ENCODE measurements at places on chromosomes 16 and 17. TPM values are rescaled to one million over a fixed set of nuclear protein-coding genes. Genes with fewer than 3 reads are reported as not detected.

DNA sequence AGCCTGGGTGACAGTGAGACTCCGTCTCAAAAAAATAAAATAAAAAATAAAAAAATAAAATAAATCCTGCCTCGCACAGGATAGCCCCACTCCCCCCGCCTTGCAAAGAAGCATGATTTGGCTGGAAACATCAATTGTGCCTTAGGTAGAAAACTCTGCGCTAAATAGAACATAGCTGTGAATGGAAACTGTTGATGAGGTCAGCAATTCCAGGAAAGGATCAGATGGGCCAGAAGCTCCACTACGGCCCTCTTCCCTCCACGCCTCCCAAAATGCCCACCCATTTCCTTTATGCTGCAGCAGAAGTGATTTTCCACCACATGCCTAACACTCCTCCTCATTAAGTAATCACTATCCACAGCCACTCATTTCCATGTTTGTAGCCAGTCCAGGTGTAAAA, 473.4 kb downstream of the XYLT1 start:
- no peak for DNase-seq

DNA sequence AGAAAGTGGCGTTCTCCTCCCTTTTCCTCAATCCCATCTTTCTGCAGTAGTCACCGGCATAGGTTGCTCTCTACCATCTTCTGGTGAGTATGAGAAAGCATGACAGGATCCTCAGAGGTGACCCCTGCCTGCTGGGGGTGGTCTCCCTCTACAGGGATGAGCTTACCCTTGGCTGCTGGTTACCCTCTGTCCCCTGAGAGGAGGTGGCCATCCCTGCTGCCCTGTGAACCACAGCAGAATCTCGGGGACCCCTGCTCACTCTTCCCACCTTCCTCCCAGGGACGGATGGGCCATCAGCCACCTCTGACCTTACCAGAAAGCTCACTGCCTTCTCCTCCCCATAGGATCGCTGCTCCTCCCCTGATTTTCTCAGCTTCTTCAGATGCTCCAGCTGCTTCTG, 7.8 kb downstream of the MEFV start:
- DNase-seq: no peak

GRCh38 chr16:73255031-73255430, 207.1 kb upstream of the ZFHX3 start:
- DNase-seq: no peak

DNA sequence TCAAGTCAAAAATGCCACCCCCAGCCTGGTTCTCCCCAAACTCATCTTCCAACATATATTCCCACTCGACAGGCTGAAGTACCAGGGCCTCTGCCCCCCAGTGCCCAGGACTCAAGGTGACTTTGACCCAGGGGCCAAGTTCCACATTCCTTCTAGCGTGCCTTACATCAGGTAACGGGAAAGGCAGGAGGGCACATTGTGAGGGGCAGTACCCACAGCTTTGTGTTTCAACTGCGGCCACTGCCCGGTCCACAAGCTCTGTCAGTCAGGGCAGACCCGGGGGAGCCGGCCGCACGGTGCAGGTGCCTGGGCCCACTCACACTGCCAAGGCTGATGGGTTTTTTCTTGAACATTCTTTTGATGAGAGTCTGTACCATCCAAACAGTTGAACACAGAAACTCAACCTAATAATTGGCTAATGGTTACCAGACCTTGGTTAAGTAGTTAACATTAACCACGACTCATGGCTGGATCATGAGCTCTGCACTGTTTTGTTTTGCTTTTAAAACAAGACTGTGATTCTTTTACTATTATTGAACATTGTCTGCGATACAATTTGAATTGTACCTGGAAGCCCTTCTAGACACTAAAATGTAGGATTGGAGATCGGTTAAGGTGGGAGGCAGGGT, 17.6 kb downstream of the ACE start:
- DNase-seq: no peak

DNA sequence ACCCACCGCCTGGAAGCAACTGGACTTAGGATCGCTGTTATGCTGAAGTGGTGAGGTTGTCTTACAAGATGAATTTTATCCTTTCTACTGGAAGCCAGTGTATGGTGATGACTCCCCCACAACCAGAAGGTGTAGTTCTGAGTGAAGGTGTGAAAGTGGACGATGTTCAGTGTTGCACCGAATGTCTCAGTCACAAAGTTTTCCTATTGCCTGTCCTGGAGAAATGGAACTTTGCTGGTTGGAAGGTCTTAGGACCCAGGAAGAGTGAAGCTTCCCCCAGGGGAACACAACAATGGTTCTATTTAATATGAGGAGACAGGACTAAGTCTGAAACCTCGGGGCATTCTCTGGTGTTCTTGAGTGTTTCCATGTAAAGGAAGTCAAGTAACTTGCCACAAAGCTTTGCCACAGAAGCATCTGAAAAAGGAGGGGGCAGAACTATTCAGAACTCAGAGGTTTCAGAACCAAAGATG, 44.2 kb downstream of the USP22 start:
- DNase-seq: no peak

DNA sequence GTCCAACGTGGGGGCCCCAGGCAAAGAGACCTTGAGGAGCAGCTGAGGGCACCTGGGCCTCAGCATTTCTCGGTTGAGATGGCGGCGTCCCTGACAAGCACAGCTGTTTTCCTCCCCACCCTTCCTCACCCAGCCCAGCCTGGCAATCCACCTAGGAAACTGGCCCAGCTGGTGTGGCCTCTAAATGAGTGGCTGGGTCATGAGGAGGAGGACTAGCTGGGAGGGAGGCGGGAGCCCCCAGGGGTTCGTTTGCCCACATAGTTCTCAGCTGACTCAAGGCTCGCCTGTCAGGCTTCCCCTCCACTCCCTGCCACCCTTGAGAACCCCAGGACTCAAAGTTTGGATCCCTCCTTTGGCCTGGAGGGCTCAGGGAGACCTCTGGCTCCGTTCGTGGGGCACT, 5.9 kb downstream of the RNF222 start:
- DNase-seq: no peak

DNA sequence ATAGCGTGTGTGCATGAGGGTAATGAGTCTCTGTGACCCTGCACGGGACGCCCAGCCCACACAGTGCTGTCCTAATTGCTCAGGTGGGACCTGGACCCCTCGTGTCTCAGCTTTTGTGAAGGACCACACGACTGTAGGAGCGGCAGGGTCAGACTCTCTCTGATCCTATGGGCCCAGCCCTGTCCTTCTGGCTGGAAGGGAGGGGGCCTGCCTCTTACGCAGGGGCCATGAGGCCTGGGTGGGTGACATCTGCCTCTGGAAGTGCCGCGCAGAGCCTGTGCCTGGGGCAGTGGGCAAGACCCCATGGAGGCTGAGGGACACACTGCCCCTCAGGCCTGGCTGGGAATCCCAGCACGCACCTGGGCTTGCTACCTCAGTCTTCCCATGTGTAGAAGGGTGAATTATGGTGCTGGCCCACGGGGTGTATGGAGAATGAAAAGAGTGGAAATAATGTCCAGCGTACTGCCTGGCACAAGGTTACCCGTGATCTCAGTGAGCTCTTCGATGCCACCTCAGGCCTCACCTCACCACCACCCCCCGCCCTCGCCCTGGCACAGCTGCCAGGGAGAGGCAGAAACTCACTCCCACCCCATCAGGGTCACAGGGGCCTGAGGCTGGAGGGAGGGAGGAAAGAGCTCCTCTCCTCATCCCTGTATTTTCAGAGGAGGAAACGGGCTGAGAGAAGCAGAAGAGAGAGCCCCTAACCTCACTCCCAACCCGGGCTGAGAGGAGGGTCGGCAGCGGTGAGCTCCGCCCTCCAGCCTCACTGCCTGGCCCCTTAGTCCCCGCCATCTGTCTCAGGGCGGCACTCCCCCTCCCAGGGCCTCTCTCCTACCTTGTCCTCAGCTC, 27.1 kb upstream of the DBNDD1 start:
- DNase-seq: peak; percentile 45

DNA sequence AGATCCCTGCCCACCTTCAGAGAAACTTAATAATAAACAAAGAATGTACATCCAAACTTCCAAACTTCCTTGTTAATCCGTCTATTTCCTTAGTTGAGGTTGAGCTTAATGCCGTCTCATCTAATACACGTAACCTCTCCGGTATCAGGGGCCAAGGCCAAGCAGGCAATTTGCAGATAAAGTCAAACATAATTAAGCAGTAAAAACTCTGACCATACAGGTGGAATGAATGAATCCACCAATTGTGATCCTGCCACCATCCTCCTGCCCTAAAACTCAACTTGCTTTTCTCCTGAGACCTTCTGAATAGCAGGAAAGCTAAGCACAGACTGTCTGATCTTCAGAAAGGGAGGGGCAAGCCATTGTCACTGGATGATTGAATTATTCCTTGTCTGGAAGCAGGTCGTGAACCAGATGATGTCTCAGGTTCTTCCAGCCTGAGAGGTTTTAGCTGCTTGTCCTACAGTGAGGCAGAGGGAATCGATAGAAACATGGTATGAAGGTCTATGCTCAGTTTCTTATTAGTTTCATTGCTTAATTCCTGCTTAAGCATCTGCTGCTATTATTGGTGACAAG, 1111.8 kb upstream of the EEF2KMT start:
- DNase-seq: no peak

GRCh38 chr16:86834451-86835035, 256.2 kb downstream of the FOXL1 start:
- no peak for DNase-seq

DNA sequence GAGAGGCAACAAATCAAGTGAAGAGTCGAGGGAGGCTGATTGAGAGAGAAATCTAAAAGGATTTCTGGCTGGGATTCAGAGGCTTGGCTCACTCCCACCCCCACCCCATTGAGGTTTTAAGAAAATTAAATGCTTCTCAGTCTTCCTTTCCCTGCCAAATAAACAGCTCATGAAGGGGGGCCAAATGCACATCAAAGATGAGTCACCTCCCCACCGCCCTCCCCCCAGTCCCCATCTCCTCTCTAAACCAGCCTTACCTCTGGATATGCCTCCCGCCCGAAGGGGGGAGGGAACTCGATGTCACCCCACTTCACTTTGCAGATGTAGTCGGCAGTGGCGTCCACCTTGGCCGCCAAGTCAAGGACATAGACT, 11.6 kb downstream of the ACLY start:
- DNase-seq: peak; percentile 14

GRCh38 chr16:73052576-73052975, 4.6 kb upstream of the ZFHX3 start:
- DNase-seq: no peak

DNA sequence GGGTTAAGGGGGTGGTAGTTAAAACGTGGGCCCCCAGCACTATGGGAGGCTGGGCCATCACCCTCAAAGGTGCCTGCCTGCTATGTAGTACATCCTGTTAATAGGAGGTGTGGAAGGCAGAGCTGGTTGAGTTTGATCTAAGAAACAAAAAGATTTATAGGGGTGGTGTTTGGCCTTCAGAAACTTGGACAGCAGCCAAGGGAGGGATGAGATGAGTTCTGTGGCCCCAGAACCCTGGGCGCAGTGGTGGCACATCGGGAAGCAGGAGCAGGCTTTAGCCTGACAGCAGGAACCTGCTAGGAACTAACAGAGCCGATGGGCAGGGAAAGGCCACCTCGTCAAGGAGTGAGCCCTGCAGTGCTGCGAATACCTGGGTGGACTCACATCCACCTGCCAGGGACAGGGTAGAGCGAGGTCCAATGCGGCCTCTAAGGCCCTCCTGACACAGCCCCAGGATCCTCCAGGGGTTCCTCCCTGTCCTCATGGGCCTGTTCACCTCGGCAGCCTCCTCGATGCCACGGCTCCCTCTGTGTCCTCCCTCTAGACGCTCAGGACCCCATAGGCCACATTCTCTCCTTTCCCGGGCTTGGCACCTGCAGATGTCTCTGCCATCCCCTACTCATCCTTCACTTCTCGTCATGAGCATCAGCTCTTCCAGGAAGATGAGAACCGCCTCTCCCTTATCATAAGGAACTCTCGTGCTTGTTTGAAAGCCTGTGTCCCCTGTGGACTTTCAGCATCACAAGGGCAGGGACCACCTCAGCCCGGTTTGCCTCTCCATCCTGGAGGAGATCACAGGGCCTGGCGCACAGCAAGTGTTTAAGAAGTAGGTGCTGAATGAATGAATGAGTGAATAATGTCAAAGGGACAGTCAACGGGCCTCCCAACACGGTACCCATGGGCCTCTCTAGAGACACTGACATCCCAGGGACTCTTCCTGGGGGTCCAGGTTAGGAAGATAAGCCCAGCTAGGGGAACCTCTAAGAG, 103.5 kb upstream of the TNRC6C start:
- DNase-seq: no peak

DNA sequence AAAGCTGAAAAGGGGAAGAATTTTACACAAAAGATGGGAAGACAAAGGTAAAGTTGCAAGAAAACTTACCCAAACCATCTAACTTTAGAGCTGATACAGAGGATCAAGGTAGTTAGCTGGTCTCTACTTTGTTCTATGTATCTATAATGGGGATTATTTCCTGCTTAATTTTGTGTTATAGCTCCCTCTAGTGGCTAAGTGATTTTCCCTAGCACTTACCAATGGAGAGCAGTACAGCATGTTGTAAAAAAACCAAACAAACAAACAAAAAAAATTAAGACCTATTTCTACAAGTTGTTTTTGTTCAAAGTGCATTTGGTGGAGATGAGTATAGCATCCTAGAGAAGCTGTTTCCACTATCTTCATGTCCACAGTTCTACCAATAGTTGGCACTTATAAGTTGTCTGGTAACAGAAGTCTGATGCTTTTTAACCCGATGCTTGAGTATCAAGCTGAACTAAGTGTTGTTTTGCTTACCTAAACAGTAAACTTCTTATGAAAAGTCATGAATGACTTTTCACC, 7.5 kb downstream of the SRSF1 start:
- DNase-seq: no peak

DNA sequence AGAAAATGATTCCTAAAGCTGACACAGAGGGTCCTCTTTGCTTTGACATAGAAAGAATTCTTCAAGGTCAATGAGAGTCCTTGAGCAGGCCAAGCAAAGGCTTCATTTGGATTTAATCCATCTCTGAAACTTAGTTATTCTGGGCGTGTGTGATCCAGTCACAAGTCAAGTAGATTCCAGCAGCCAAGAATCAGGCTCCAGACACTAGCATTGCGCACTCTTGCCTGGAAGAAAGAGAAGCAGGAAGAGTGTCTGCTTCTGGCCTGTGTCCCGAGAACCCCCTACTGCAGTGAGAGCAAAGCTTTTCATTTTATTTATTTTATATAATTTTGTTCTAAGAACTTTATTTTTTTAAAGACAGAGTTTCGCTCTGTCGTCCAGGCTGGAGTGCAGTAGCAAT, 88.2 kb upstream of the CACNG5 start:
- DNase-seq: no peak

- peak; percentile 54 for DNase-seq
Measured at GRCh38 chr17:62819511-62820221, 11.6 kb upstream of the MARCHF10 start.

- DNase-seq: no peak
Measured at GRCh38 chr16:27754788-27755690, 205.1 kb downstream of the KATNIP start.

SNX20 gene
- 0.99 TPM for total RNA-seq

CCL14 gene
- total RNA-seq: 9.9 TPM

CRHR1 gene
- not detected for total RNA-seq

TBC1D3I gene
- total RNA-seq: not detected

P2RX1 gene
- total RNA-seq: 45.4 TPM

SSTR5 gene
- total RNA-seq: 2.3 TPM

MMP2 gene
- 76.0 TPM for total RNA-seq
